Fibroblast of lung (primary cell): ENCODE measurements at places on chromosomes 4 and X. TPM values are rescaled to one million over a fixed set of nuclear protein-coding genes. Genes with fewer than 3 reads are reported as not detected.

GRCh38 chr4:1564535-1565375 is 119.4 kb downstream of the FAM53A start:
- H3K4me1 ChIP-seq: no peaks in the 10 kb centered on the region
- H3K27ac ChIP-seq: no peak overlapping the region
- H3K27me3 ChIP-seq: peaks cover 5% of the 10 kb centered on the region

DNA sequence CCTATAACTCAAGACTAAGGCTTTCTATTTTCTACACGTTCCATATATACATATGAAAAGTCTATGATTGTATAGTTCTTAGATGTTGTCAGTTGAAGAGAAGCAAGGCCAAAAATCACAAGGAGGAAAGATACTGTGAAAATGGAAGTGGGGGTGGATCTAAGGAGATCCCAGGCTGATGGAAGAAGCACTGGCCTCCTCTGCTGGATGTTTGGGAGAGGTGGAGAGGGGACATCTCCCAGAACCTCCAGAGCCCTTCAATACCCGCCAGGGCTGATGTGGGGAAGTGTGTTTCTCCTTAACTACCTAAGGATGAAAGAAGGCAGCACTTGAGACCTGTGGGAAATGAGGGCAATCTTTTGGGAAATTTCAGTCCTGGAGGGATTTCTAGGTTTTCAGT is 67.4 kb downstream of the RASGEF1B start:
- H3K4me1 ChIP-seq: no peaks in the 10 kb centered on the region
- no peaks in the 10 kb centered on the region for H3K27me3 ChIP-seq
- H3K36me3 ChIP-seq: no peaks in the 10 kb centered on the region
- no peak overlapping the region for H3K27ac ChIP-seq

GRCh38 chr4:16791460-16791859 is 107.0 kb downstream of the LDB2 start:
- no peak for DNase-seq
- H3K36me3 ChIP-seq: no peaks in the 10 kb centered on the region
- no peaks in the 10 kb centered on the region for H3K27me3 ChIP-seq
- no peak overlapping the region for H3K27ac ChIP-seq

- H3K4me3 ChIP-seq: no peak overlapping the region
- DNase-seq: no peak
- H3K36me3 ChIP-seq: no peaks in the 10 kb centered on the region
- no peak overlapping the region for H3K27ac ChIP-seq
- no peaks in the 10 kb centered on the region for H3K27me3 ChIP-seq
- H3K4me1 ChIP-seq: no peaks in the 10 kb centered on the region
Measured at GRCh38 chr4:37757761-37758160, 68.7 kb upstream of the PGM2 start.

DNA sequence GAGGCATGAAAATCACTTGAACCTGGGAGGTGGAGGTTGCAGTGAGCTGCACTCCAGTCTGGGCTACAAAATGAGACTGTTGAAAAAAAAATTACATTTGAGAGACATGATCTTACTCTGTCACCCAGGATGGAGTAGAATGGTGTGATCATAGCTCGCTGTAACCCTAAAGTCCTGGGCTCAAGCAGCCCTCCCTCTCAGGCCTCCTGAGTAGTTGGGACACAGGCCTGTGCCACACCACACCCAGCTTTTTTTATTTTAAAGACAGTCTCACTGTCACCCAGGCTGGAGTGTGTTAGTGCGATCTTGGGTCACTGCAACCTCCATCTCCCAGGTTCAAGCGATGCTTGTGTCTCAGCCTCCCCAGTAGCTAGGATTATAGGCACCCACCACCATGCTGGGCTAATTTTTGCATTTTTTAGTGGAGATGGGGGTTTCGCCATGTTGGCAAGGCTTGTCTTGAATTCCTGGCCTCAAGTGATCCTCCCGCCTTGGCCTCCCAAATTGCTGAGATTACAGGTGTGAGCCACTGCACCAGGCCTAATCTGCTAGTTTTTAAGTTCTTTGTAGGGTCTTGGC is 6.1 kb downstream of the RPS3A start:
- H3K36me3 ChIP-seq: peaks cover 9% of the 10 kb centered on the region
- H3K27me3 ChIP-seq: no peaks in the 10 kb centered on the region
- no peak overlapping the region for H3K27ac ChIP-seq
- no peak for DNase-seq

- H3K4me3 ChIP-seq: no peak overlapping the region
- DNase-seq: peak; percentile 8
- no peaks in the 10 kb centered on the region for H3K4me1 ChIP-seq
- no peak overlapping the region for H3K27ac ChIP-seq
- no peaks in the 10 kb centered on the region for H3K36me3 ChIP-seq
Measured at GRCh38 chrX:148728901-148729300, 228.5 kb downstream of the AFF2 start.

DNA sequence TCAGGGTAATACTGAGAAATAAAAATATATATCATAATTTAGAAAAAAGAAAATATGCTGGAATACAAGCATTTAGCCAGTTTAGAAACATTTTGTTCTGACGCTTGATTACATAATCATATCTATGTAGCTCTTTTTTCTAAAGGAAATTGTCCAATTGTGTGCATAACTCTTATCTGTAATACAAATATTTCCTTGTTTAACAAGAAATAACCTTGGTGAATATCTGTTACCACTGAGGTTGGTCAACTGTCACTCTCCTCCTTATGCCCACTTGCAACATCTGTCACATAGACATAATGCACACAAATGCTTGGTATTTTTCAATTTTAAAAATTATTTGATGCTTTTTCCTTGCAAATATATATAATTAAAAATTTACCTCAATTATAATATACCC is 609.7 kb downstream of the TLL1 start:
- no peak for DNase-seq
- no peaks in the 10 kb centered on the region for H3K4me1 ChIP-seq
- no peak overlapping the region for H3K4me3 ChIP-seq
- no peaks in the 10 kb centered on the region for H3K27me3 ChIP-seq

DNA sequence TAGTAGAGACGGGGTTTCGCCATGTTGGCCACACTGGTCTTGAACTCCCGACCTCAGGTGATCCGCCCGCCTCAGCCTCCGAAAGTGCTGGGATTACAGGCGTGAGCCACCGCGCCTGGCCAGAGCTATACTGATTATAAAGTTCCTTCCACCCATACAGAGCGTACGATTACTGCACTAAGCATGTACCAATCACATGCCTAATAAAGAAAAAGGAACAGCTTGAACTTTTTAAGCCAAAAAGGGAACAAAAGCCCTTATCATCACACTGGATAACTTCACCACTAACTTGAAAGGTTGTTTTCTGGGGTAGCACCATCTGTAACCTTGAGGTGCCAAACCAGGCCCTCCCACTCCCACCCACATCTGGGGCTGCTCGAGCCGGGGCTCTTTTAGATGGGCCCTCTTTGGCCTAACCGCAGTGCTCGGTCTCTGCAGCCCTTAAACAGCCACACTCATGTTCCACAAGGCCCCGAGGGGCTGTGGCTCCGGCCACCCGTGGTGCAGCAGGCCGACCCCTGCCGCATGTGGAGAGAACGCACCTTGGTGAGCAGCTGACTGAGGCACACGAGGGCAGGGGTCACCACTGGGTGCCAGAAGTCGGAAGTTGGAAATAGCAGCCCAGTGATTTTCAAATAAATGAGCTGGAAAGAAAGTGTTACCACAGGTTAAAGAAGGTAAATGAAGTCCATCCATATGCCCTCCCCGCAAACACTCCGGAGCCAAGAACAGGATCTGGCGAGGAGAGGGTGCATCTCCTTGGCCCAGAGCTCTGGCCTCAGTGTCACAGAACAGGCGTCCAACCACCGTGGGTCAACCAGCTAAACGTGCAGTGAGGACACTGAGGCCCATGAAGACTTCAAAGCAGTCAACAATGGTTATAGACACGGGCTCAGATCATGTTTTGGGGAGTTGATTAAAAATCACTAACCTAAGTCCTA is 18.4 kb downstream of the NOP14 start:
- H3K36me3 ChIP-seq: peaks cover 47% of the 10 kb centered on the region
- no peaks in the 10 kb centered on the region for H3K4me1 ChIP-seq
- DNase-seq: no peak
- no peak overlapping the region for H3K27ac ChIP-seq

- H3K27me3 ChIP-seq: no peaks in the 10 kb centered on the region
- no peak for DNase-seq
- no peak overlapping the region for H3K27ac ChIP-seq
- H3K4me3 ChIP-seq: no peak overlapping the region
- no peaks in the 10 kb centered on the region for H3K4me1 ChIP-seq
Measured at GRCh38 chrX:81900522-81900921, 698.6 kb downstream of the SH3BGRL start.

DNA sequence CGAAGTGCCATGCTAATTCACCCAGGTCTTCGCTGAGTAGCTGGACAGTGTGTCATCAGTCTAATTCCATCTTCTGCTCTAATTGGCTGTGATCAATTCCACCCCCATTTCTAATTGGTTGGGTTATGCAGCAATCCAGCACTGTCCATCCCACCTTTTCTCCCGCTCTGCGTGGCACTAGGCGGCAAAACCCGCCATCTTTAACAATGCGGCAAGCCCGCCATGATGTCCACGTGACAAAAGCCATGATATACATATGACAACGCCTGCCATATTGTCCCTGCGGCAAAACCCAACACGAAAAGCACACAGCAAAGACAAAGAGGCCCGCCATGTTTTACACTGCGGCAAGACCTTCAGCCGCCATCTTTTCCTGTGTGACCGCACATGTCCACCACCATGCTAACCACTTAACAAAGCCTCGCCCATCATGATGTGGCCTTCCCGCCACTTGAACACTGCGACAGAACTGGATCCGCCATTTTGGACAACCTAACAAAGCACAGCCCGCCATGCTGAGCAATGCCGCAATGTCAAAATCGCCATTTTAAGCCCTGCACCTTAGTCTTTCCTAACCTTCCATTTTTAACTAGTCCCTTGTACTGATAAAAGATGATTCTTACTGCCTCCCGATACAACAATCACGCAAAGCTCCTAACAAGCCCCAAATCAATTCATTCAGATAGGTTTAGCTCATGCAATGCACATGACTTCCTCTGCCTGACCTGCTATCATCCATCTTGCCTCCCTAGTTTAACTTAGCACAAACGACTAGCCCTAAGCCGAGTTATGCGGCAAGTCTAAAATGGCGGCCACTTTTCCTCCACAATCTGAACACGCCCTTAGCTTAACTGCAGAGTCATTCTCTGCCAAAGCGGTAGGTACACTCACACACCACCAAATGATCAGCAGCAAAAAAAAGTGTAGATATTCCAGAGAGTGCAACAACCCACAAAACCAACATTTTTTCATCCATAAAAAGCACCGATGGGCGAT is 288.3 kb downstream of the CHIC1 start:
- no peak overlapping the region for H3K4me3 ChIP-seq
- peak overlapping the region; percentile 90 for H3K27ac ChIP-seq
- no peaks in the 10 kb centered on the region for H3K27me3 ChIP-seq
- H3K36me3 ChIP-seq: no peaks in the 10 kb centered on the region
- DNase-seq: peak; percentile 95

TIGD4 gene
- total RNA-seq: under 0.01 TPM in 2 replicates
